Stimulated activated CD8-positive, alpha-beta memory T cell treated with anti-CD3 and anti-CD28 coated beads, Interleukin-4, amount 100 ng/mL, for 4 hours (primary cell): ENCODE measurements at places on chromosomes 7 and 10.

DNA sequence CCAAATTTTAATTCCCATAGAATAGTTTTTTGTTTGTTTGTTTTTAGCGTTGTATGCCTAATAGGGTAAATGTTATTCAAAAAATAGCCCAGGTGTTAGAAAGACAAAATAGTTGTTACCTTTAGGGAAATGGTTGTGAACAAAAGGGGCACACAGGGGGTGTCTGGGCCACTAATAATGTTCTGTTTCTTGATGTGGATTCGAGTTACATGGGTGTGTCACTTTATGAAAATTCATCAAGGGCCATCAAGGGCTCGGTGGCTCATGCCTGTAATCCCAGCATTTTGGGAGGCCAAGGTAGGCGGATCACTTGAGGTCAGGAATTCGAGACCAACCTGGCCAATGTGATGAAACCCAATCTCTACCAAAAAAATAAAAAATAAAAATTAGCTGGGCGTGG lies 531.8 kb upstream of the C7orf33 start:
- DNase-seq, result no peak

DNA sequence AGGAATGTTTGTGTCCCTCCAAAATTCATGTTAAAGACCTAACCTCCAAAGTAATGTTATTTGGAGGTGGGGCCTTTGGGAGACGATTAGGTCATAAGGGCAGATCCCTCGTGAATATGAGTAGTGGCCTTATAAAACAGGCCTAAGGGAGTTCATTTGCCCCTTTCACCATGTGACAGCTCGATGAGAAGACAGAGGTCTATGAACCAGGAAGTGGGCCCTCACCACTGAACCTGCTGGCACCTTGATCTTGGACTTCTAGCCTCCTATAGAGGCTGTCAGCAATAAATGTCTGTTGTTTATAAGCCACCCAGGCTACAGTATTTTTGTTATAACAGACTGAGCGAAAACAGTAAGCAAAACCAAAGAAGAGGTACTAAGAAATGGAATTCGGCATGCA lies 14.1 kb downstream of the NUDCD3 start:
- DNase-seq, result no peak

GRCh38 chr10:44183667-44184632 lies 200.9 kb downstream of the CXCL12 start:
- no peak for DNase-seq

GRCh38 chr7:133723044-133723443 lies 404.1 kb upstream of the LRGUK start:
- DNase-seq, result no peak

GRCh38 chr10:84406561-84406960 lies 78.2 kb downstream of the CCSER2 start:
- no peak for DNase-seq

DNA sequence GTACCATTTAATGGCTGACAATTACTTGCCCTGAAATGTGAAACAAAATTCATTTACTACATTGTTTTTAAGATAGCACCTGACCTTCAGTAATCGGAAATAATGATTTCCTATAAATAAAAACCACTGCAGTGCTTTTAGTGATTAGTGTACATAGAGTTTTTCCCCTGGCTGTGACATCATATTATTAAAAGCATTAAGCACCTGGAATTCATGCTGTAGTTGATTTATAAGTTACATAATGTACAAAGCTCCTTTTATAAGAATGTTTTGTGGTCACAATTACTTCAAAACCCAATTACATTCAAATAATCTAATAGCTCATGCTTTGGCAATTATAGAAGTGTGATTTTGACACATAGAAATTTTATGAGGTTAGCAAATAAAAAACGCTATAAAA lies 44.3 kb upstream of the EIF4H start:
- DNase-seq, result no peak

DNA sequence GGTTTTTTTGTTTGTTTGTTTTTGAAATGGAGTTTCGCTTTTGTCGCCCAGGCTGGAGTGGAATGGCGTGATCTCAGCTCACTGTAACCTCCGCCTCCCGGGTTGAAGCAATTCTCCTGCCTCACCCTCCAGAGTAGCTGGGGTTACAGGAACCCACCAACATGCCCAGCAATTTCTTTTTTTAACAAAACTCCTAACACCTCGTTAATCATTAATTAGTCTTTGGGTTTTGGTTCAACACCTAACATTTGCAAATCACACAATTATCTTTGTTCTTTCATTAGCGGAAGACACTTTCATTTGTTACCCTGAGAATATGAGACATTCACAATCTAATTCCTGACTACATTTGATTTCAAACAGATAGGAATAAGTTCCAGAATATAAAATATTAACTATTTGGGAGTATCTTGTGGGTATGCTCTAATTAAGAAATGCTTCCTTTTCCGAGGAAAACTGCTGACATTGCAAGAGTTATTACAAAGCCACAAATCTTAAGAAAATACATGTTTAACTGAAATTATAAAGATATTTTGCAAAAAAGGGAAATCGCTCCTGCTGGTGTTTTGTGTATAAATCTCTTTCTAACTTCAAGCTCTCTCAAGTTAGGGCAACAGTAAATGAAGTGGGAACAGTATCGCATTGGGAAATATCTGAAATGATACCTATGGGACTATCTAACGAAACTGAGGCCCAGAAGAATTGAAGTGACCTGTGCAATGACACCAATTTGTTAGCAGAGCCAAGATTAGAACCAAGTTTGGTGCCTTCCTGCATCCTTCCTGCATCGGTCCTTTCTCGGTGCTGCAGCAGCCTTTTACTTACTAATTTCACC lies 1.2 kb upstream of the LSM8 start:
- DNase-seq, result no peak

DNA sequence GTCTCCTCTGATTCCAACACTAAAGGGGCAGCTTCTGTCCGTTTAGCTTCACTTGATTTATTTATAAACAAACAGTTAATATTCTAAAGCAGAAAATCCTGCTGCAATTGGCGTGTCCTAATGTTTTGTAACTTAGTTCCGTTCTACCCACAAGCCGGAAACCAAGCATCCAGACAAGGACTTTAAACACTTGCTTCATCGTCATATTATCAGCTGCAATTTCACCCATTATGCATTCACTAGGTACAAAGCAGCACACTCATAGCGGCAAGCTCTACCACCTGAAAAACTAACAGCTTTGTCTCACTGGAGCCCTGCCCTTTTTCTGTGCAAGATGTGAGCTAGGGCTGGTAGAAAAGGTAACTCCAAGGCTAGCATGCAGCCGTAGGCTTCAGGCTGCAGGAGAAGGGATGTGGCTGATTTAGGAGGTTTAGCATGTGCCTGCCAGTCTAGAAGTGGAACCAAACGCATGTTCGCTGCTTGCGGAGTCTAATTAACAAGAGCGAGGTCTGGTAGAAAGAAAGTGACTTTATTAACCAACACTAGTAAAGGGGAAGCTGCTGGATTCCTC lies 43.7 kb upstream of the BPGM start:
- DNase-seq, result no peak

DNA sequence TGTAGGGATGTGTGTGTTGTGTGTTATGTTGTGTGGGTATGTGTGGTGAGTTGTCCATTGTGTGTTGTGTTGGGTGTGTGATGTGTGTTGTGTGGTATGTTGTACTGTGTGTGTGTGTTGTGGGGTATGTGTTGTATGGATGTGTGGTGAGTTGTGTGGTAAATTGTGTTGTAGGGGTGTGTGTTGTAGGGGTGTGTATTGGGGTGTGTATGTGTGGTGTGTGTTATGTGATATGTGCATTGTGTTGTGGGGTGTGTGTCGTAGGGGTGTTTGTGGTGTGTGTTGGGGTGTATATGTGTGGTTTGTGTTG lies 97.8 kb upstream of the PODXL start:
- DNase-seq, result no peak

DNA sequence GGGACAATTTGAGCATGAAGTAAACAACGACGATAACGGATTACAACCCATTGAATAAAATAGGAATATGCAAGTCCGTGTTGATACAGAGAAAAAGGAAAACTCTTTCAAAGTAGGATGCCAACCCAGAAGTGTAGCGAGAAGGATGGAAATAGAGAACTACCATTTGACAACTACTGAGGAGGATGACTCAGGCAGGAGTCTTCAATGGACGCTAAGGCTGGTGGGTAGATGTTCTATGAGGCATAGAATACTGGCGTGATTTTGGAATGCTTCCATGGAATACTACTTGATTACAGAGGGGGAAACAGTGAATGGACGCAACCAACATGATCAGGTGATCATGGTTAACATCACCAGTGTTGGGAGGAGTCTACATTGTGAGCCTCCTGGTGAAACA lies 828 bp upstream of the CFAP70 start:
- DNase-seq, result no peak

GRCh38 chr10:76786504-76787072 lies 851.0 kb downstream of the KCNMA1 start:
- DNase-seq, result no peak

- DNase-seq, result no peak
Measured at GRCh38 chr7:56079450-56080185, 13.1 kb downstream of the PHKG1 start.

DNA sequence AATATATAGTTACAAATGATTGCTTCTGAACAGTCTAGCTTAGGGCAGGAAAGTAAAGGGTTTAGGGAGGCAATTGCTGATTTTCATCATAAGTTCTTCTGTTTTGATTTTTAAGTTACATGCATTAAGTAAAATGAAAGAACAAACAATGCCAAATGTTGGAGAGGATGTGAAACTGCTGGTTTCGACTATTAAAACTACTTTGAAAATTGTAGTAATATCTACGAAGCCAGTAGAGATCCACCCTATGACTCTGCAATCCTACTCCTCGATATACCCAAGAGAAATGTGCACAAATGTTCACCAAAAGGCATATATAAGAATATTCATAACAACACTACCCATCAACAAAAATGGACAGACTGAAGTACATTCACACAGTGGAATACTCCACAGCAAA lies 24.3 kb downstream of the PDZD8 start:
- no peak for DNase-seq

DNA sequence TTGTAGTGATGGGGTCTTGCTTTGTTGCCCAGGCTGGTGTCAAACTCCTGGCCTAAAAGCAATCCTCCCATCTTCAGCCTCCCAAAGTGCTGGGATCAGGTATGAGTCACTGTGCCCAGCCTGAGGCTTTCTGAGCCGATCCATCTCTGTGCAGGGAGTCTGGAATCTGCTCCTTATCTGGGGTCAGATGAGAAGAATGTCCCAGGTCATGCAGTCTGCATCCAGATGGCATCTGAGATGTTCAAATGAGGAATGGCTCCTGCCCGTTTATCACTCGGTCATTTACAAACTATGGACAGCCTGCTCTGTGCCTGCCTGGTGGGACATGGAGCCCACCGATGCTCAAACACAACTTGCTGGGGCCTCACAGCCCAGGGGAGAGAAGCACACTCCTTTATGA lies 11.1 kb upstream of the SLC18A3 start:
- DNase-seq, result no peak

- no peak for DNase-seq
Measured at GRCh38 chr7:71854546-71855397, 557.4 kb downstream of the CALN1 start.

DNA sequence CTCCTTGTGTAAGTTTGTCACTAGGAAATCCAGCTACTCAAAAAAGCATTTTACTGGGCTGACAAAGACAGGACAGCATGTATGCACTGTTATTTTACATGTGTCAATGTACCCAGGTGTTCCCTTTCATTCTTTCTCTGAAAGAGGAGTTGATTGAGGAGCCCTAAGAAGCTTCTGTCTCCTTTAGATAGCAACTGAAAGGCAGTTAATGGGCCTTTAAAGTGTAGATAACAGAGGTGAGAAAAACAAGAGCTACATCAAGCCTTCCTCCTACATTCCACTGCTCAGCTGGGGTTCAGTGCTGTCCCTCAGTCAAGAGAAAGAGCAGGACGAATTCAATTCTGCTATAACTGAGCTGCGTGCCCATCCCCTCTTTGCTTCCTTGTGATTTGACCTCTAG lies 12.8 kb upstream of the WIPF3 start:
- DNase-seq, result no peak

DNA sequence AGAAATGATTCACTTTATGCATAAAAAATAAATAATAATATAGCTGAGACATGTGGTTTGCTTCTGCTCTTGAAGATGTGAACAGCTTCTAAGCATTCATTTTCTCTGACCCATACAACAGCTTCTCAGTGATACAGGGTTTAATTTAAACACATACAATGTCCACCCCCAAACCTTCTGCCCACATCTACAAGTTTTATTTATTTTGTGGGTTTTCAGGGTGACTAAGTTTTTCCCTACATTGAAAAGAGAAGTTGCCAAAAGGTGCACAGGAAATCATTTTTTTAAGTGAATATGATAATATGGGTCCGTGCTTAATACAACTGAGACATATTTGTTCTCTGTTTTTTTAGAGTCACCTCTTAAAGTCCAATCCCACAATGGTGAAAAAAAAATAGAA lies 17.2 kb downstream of the INHBA start:
- no peak for DNase-seq

DNA sequence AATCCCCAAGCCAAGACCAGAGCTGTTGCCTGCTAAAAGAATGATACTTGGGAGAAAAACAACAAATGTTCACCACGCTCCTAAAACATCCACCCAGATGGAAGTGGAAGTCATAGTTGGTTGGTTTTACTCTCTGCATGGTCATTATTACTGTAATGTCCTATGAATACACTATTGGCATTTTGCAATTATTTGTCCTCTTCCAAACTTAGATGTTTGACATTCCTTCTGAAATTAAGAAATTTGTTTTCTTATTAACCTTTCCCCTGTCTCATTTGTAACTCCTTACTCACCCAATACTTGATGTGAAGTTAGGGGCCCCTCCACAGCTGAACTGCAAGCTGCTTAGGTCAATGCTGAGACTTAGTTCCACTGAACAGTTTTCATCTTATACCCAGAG lies 383.3 kb downstream of the INHBA start:
- no peak for DNase-seq

- DNase-seq, result no peak
Measured at GRCh38 chr10:62911210-62911963, 95.2 kb upstream of the EGR2 start.

- DNase-seq, result no peak
Measured at GRCh38 chr7:69204943-69205342, 393.3 kb upstream of the AUTS2 start.

- no peak for DNase-seq
Measured at GRCh38 chr7:12360948-12361347, 42.7 kb downstream of the VWDE start.

DNA sequence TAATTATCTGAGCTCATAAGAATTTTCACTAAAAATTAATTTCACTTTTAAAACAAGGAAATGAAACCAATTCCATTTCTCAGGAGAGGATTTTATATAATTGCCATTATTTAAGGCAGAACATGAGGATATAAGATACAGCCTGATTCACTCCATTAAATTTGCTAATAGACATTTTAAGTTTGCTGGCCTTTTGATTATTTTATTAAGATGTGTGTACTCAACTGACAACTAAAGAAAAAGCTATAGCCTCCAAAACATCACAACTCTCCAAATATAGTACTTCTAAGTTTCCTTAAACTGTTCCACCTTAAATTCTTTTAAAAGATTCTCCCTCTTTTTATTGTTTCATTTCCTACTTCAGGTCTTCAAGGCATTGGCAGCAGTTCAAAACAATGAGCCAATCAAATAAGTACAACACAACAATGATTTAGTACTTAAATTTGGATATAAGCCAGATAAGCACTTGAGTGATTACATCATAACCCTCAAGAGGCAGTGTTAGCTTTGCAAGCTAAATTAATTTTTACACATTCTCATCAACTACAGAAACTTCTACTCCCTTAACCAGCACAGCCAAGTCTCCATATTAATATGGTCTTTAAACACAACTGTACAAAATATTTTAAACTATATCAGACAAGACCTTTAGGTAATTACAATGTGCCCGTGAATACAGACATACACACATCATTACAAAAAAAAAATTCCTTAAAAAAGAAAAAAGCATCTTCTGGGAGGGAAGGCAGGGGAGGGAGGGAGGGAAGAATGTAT lies 121.8 kb downstream of the KMT2C start:
- no peak for DNase-seq

- DNase-seq, result no peak
Measured at GRCh38 chr10:100866010-100866409, 46.8 kb upstream of the SLF2 start.
